ENCODE measurements at places on chromosomes 7 and 10.

DNA sequence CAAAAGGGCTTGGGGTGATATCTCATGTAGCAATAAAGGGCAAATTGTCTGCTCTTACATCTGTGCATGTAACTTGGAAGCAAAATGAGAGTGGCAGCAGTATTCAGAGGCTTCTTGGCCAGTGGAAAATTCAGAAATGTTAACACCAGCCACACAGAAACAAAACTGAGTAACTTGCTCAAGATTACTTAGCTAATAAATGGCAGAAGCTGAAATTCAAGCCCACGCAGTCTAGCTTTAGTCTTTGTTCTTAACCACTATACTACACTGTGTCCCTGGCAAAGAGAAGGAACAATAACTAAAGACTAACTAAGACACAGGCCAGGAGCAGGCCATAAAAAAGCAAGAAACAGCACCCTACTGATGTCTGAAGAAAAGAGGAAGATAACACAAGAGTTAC is 185.9 kb upstream of the ASAH2 start:
- DNase-seq = no peak

- DNase-seq = no peak
These were observed 9.2 kb downstream of the ANXA7 start for GRCh38 chr10:73404690-73405089.

DNA sequence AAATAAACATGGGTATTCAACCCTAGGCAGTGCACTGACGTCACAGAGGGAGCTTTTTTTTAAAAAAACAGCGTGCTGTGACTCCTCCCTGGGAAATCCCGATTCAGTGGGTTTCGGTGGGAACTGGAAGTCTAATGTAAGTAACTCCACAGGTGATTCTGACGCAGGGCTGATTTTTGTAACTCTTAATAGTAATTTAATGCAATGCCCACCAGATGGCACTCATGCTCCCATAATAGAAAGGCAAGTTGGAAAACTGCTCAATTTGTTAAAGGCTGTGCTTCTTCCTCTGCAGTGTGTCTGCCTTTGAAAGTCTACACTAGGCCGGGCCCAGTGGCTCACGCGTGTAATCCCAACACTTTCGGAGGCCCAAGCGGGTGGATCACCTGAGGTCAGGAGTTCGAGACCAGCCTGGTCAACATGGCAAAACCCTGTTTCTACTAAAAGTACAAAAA is 10.9 kb upstream of the RSU1 start:
- no peak for DNase-seq

- DNase-seq = no peak
These were observed 56.1 kb downstream of the MGMT start for GRCh38 chr10:129523031-129523722.

DNA sequence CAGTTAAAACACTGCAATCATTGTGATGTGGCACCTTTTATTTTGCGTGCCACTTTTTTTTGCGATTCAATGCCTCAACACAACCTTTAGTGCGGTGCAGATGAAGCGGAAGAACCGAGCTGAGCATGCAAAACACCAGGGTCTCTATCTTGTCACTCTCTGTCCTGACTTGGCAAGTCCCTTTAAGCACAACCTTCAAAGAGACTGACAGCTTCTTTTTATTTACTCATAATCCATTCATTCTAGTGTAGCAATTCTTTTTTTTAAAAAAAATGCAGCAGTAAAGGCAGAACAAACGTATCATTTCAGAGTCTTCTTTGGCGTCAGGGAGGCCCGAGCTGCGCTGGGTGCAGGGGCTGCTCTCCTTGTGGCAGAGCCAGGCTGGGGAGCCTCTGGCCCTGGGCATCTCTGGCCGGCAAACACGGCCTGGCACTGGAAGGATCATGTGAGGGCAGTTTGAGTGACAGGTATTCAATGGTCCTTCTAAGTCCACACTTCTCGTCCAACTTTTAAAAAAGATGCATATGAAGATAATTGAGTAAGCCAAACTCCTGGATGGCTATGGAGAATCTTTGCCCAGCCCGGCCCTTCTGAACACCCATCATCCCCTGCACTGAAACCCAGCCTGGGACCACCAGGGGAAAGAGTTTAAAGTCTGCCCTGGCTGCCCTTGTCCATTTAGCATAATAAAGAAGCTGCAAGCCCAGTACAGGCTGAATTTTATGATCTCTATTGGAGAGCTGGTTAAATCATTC is 3.9 kb downstream of the PTF1A start:
- no peak for DNase-seq

- no peak for DNase-seq
These were observed 228.9 kb upstream of the TCF7L2 start for GRCh38 chr10:112721080-112721698.

- no peak for DNase-seq
These were observed 151.9 kb downstream of the PKD1L1 start for GRCh38 chr7:47796347-47796746.

- no peak for DNase-seq
These were observed 316.6 kb downstream of the SNX13 start for GRCh38 chr7:17623546-17624185.

- no peak for DNase-seq
These were observed 11.3 kb upstream of the FOXK1 start for GRCh38 chr7:4670791-4671190.

GRCh38 chr7:68217426-68217825 is 1220.8 kb downstream of the TYW1 start:
- DNase-seq = no peak

DNA sequence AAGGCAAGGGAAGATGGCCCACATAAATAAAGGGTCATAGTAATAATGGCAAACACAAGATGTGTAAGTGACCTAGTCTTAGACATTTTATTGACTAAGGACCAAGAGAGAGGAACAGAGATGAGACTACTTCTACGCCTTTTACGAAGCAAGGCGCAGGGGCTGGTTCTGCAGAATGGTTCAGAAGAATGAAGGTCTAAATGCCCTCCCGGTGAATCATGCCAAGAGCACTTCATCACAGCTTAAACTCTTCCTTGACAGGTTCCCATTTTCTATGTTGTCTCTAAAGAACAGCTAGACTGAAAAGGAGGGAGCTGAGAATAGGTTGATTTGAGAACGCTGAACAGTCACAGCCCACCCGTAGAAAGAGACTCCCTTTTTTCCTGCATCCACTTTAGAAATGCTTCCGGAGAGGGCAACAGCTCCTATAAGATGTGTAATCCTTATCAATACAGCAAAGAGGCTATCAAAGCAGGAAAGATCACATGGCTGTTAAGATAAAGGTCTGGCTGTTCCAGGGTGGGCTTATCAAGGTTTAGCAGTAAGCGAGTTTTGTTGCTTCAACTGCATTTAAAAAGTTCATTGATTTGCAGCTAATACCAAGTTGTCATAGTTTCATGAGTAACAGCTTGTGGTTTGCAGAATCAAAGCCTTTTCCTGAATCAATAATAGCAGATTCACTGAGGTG is 93.4 kb upstream of the AUTS2 start:
- no peak for DNase-seq

DNA sequence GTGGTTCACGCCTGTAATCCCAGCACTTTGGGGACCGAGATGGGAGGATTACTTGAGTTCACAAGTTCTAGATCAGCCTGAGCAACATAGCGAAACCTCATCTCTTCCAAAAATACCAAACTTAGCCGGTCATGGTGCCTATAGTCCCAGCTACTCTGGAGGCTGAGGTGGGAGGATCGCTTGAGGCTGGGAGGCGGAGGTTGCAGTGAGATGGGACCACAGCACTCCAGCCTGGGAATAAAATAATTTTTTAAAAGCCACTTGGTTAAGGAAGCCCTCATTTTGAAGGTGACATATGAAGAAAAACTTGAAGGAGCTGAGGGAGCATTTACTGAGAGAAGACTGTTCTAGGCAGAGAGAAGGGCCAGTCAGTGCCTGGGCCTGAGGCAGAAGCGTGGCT is 4.2 kb upstream of the EZH2 start:
- no peak for DNase-seq

DNA sequence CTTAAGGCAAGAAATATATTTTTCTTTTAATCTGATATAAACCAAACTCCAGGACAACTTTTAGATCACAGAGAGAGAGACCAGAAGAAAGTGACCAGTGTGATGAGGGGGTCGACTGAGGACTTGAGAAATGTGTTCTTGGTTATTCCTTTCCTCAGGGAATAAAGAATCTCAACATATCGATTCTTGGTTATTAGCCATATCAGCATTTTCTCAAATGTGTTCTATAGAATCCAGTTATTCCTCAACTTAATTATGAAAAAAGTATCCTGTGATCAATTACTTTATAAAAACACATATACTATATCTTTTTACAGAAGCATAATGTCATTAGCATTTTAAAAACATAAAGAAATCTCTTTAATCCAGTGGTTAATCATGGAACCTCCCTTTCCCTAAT is 222.1 kb upstream of the FAM3C start:
- no peak for DNase-seq

- DNase-seq = no peak
These were observed 170.5 kb downstream of the C1GALT1 start for GRCh38 chr7:7352845-7353244.

Measured in SIG-M5 (cell line).